GDM1 (cell line): ENCODE measurements at places on chromosomes 6 and 20.

- no peak for DNase-seq
These were observed 168.9 kb downstream of the ID4 start for GRCh38 chr6:20006037-20006436.

DNA sequence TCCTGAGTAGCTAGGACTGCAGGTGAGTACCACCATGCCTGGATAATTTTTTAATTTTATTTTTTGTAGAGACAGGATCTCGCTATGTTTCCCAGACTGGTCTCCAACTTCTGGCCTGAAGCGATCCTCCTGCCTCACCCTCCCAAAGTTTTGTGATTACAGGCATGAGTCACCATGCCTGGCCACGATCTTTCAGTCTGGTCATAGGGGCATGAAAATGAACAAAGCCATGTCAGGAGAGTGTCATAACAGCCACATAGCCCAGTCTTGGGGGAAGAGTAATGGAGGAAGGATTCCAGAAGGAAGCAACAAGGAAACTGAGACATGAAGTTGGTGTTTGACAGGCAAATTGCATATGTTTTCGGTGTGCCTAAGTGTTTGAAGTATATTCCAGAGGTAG lies 17.0 kb upstream of the SNX3 start:
- no peak for DNase-seq

DNA sequence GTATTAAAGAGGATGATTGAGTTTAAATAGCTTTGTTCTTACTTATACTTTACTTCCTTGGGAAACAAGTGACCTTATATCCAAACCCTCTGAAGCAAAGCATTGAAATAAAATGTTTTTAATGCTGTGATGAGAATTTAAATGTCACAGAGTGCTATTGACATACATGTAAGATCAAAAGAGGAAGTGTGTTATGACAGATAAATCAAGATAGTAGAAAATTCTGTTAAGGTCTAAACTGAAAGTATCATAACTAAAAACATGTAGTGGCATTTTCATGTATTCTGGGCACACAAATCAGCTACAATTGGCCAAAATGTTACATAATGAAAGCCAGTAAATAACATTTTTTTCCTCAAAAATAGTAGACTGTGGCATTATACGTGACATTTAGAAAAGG lies 318.0 kb downstream of the GRIK2 start:
- DNase-seq, result no peak

DNA sequence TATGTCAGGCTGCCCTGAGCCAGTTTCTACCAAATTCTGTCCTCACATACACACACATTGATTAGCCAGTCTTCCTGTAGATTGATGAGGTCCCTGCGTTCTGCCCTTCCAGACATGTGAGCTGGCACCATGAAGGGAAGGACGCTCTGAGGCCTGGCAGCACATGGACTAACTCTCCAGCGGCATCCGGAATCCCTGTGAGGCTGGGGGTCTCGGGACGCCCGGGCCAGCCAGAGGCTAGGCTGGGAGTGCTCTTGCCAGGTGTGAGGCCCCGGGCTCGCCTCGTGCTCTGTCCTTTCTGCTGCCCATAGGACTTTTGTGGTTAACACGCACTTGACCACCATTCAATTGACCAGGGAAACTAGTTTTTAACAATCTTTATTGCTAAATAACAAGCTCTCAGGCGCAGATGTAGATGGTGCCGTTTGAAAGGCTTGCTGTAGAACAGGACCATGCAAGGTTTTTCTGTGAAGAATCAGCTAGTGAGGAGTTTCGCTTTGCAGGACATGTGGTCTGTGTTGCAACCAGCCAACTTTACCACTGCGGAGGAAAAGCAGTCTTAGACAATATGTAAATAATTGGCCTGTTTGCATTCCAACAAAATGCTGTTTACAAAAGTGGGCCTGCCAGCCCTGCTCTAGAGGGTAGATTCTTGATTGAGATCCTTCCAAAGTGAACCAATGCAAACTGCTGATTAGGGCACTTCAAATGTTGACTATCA lies 29.3 kb downstream of the FOXF2 start:
- DNase-seq, result no peak

DNA sequence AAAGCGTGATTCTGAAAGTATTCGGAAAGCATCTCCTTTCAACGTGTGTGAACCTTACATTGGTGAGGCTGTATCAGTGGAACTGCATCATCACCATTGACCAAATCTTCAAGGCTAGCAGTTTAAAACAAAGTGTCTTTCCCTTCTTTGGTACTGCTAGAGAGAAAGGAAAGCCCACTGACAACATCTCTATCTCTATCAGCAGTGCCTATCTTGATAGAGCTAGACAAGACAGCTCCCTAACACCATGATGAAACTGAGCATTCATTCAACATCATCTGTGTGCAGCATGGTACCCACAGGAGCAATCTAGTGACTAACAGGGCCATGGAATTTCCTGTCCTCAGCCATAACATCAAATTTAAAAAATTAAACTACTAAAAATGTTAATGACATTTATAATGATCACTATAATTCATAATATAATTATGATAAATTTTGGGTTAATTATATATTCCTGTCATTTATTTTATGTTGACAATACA lies 31.5 kb upstream of the EDN1 start:
- DNase-seq, result no peak

DNA sequence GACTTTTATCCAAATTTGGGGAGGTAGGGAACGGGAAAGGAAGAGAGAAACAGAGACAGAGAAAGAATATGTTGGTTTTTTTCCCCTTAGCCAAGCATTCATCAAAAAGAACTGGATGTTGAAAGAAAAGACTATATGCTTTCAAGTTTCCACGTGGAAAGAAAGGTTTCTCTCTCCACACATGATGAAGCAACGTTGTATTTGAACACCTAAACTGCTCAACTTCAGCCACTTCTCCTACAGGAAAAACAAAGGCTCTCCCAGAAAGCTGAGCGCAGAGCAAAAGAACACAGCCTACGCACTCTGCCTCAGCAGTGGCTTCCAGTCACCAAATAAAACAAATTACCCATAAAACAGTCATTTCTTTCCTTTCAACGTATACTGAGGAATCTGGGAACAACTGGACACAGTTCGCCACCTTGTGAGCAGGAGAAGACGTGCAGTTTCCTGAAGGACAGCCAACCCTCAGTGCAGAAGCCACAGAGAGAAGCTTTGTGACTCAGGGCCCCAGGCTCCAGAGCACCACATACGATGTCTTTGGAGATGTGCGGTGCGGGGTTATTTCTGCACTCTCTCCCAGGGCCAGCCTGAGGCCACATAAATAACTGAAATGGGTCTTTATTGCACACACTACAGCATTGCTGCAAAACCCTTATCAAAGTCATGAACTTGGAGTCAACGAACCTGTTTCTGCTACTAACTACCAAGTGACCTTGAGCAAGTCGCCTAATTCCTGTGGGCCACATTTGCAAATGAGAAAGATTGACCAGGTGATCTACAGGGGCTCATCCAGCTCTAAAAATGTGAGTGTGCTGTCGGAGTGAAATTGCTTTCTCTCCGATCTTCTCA lies 10.1 kb downstream of the IL17F start:
- DNase-seq, result peak; percentile 50

- DNase-seq, result no peak
These were observed 19.3 kb downstream of the CST7 start for GRCh38 chr20:24968278-24968800.

DNA sequence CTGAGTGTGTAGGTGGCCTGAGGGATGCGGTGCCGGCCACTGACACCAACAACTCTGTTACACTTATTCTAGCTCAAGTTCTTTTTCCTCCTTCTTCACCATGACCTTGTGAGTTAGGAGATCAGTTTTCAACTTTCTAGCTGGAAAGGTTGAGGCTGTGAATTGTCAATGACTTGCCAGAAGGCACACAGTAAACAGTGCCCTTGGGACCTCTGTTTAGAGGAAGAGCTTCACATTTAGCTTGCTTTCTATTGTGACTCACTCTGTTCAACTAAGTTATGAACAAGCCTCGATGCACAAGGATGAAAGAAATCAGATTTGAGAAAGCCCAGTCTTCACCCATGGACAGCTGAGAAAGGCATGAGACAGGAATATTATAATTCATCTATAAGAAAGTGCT lies 455.6 kb downstream of the MAFB start:
- DNase-seq, result no peak

GRCh38 chr20:11112832-11113231 lies 439.0 kb upstream of the JAG1 start:
- no peak for DNase-seq

DNA sequence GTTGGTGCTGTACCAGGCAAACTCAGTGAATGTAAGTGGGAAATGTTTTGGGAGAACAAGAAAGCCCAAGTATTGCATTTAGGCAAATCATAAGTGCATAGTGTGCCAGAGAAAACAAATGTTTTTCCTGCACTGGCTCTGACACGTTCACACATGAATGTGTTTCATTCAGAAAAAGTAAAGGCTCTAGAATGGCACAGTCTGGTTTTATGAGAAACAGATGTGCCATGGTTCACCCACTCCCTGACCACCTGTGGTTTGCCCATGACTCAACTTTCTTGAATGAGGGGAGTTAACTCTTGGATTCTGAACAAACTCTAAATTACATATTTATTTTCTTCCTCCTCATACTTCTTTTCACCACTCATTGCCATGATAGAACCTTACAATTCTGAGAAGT lies 126.9 kb downstream of the KCNQ5 start:
- peak; percentile 1 for DNase-seq

- no peak for DNase-seq
These were observed 1263.3 kb upstream of the EYS start for GRCh38 chr6:66970373-66970772.

DNA sequence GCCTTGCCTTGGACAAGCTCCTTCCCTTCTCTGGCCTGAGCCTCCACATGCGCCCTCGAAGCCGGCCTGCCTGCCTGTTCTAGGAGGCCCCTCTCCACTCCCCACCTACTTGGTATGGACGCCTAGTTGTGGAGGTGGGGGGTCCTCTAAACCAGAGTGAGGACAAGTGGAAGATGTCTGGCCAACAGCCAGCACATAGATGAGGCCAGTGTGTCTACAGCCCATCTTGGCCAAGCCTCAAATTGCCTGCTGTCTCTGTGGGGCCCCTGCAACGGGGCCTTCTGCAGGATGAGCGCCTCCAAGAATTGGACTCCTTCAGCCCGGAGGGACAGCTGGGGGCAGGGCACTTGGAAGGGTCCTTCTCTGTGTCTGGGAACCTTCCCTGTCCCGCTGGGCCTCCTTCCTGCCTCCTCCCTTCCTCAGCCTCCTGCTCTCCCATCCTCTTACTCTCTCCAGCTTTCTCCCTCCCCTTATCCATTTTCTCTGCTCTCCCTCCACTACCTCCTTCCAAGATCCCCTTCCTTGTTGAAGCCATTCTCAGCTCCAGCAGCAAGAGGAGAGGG lies 1.6 kb downstream of the MDFI start:
- no peak for DNase-seq

DNA sequence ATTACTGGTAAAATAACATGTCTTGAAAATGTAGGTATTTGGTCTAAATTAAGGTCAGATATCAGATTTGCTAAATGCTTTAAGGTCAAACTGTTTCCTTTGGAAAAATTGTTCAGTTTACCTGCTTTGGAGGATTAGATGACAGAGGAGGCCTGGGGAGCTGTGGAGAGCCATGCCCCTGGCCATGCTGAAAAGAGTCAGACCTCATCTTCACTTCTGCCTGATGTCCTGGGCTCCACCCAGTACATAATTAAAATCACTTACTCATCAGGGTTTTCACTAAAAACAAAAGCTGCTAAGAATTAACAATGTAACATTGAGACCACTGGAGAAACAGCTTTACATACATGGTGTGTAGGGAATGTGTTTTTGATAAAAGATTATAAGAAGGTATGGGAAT lies 60.8 kb upstream of the UNC93A start:
- DNase-seq, result no peak

DNA sequence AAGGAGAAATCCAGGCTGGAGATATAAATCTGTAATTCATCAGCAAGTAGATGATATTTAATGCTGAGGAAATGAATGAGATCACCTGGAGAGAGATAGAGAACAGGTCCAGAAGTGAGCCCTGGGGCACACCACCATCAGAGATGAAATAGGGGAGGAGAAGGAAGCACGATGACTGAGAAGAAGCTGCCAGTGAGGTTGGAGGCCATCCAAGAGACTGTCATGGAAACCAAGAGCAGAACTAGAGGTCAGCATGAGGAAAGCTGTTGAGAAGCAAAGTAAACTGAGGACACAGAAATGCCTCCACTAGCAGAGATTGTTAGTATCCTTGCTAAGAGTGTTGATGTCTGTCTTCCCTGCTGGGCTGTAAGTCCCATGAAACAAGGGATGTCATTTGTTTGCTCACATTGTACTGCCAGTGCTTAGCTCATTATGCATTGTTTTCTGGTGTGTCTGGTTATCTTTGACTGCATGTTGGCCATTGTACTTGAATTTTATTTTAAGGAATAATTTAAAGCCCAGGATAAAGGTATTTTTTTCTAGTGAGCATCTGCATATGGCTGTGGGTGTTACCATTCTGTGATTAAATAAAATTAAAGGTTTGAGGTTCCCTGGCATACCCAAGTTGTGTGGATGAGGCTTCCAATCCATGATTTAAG lies 35.8 kb downstream of the CDH22 start:
- DNase-seq, result no peak

GRCh38 chr6:82589509-82590206 lies 226.0 kb downstream of the TPBG start:
- DNase-seq, result no peak

GRCh38 chr6:155278319-155279049 lies 14.7 kb downstream of the CLDN20 start:
- DNase-seq, result no peak

DNA sequence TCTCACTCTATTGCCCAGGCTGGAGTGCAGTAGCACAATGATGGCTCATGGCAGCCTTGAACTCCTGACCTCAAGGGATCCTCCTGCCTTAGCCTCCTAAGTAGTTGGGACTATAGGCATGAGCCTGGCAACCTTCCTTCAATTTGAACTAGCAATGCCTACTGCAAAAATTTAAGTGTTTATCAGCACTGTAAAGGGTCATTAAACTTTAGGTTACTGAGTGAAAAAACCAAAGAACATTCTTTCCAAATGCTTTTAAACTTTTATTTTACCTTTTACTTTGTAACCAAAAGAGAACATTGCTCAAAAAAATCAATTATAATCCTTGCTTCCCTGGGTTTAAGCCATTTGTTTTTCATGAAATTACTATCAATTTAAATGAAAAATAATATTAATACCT lies 101.0 kb upstream of the NHSL1 start:
- no peak for DNase-seq

- no peak for DNase-seq
These were observed 592.1 kb upstream of the ARID1B start for GRCh38 chr6:156185113-156185512.

- DNase-seq, result no peak
These were observed 5.2 kb downstream of the ZNF76 start for GRCh38 chr6:35264550-35265274.
